Suprapubic skin (tissue), 4 donors: ENCODE measurements at places on chromosomes 4 and X.

DNA sequence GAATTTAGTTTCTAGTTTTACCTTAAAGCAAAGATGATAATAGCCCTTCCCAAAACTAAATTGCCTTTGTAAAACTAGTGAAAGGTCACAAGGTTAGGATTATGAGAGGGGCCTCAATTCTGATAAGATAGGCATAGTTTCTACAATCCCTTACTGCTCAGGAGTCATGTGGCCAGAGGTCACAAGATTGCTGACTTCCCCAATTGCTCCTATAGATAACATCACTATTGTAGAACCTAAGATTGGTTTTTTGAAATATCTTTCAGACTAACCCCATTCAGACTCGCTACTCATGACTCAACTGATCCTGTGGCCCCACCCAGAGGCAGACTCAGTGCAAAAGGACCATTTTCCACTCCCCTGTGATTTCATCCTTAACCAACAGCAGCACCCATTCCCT is 70.3 kb downstream of the SCD5 start:
- no peak for DNase-seq

DNA sequence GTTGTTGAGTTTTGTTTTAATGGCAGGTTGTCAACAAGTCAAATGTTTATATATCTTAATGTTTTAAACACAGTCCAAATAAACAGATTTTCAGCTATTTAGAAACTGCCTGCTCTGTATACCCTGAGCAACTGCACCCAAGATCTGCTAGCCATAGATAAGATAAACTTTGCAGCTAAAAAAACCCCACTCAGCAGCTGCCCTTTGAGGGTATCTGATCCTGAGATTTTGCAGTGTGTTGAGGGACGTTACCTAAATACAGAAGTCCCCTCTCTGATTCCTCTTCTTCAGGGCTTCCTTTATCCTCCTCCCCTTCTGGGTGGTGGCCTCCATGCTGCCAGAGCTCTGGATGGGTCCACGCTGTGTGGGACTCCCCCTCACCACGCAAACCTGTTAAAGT is 11.0 kb upstream of the FGG start:
- DNase-seq = no peak

DNA sequence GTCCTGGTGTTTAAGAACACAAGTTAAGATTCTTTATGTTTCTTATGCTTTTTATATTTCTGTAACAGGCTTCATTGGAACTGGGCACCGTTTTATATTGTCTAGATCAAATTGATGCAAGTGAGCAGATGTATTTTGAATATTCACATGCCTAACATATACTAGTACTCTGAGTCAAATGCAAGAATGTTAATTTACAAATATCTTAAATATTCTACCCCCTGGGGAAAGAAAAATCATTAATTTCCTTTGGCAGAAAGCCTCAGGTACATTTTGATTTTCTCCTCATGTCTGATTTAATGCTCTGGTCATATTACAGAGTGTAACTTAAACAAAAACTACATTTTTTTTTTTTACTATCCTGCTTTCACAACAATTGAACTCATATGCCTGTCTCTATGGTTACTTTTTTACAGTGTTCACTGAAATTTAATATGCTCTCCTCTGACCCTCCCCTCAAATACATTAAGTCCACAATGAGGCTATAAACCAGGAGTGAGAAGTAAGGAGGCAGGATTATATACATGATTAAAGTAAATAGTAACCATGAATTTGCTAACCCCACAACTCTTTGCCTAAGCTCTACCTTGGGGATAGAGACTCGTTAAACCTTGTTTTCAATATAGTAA is 2.4 kb upstream of the NSUN7 start:
- DNase-seq = no peak

DNA sequence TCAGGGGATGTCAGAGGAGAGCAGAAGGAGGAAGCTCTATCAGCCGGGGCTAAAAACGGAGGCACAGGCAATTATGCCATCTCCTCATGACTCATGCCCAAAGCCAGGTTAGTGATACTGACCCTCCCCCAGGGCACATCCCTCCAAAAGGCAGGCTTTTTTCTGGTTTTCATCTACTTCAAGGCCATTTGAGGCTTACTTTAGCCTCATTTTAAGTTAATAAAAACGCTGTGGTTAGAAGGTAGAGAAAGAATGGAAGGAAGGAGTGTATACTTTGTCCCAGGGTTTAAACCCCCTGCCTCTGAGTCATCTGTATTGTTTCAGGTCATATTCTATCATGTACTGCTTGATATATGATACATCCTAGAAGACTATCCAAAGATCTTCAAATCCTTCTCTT is 89.7 kb upstream of the NDP start:
- no peak for DNase-seq

- DNase-seq = peak; percentile 79
Measured at GRCh38 chr4:145936997-145937901, 1.4 kb downstream of the ZNF827 start.

GRCh38 chr4:114385195-114385985 is 213.2 kb upstream of the UGT8 start:
- no peak for DNase-seq

GRCh38 chr4:83318666-83319065 is 16.0 kb downstream of the HPSE start:
- DNase-seq = no peak

DNA sequence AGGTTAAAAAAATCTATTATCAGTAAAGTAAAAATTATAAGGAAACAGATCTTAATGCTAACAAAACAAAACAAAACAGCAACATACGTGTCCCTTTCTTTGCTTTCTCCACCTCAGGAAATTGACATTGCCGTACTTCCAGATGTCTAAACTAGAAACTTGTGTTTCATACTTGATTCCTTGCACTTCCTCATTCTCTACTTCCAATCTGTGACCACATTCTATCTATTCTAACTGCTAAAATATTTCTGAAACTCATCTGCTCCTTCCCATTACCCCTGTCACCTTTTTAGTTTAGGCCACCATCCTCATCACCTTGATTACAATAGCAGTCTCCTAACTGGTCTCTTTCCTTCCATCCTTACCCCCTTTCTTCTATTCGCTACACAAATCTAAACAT is 22.5 kb upstream of the RPA4 start:
- no peak for DNase-seq

- no peak for DNase-seq
Measured at GRCh38 chr4:72768364-72768763, 199.3 kb upstream of the ADAMTS3 start.

- DNase-seq = no peak
Measured at GRCh38 chr4:2461246-2461960, 7.5 kb upstream of the RNF4 start.

DNA sequence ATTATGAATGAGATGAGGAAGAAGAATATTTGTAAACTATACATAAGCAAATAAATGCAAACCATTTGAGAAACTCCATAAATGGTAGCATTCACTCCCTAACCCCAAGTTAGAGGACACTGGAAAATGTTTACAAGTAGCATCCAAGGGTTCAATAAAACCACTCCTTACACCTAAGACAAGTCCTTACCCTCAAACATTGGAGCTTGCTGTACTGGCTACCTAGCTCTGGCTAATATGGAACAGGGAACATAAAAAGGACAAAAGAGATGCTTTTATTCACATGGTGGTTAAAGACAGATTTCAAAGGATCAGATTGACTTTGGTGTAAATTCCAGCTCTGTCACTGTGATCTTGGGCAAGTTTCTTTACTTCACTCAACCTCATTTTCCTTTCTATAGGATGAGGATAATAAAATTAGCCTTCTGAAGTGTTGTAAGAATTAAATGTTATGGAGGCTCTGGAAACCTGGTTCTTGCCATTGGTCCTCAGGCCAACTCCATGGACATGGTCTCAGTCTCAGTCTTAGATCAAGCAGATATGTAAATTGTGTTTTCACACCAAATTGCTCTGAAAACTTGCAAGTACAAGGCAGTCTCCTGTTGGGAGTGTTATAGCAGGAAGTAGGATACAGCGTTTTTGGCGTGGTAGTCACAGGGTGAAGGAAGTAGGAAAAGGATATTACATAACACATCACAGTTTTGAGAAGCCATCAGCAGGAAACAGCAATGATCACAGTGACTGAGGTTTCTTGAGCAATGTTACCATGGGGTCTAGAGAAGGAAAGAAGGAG is 3.3 kb downstream of the CXCL1 start:
- no peak for DNase-seq

- no peak for DNase-seq
Measured at GRCh38 chr4:1464581-1465171, 58.4 kb upstream of the NKX1-1 start.

GRCh38 chr4:80576796-80577195 is 241.3 kb downstream of the CFAP299 start:
- no peak for DNase-seq

DNA sequence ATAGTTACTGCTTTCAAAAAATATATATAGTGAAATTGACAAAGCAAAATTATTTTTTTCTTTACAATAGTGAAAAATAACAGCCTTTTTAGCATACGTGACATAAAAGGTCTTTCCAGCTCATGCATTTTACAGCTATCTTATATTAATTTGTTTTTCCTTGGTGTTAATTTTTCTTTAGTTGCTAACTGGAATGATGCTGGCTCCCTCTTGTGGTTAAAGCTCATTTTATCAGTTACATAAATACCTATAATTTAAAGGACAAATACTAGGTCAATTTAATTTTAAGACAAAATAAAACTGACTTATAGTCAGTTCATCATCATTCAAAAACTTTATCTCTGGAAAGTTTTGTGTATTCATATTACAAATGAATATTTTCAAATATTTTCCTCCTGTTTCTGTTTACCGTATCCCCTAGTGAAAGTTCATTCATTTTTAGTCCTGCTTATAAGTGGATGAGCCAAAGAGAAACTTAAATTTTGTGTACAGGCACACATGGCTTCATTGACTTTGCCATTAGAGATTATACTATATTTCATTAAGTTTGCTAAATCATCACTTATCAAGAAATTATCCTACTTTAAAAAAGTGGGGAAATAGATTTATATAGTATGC is 9.9 kb upstream of the ANAPC4 start:
- DNase-seq = no peak

GRCh38 chr4:48297256-48297846 is 27.7 kb upstream of the TEC start:
- no peak for DNase-seq

DNA sequence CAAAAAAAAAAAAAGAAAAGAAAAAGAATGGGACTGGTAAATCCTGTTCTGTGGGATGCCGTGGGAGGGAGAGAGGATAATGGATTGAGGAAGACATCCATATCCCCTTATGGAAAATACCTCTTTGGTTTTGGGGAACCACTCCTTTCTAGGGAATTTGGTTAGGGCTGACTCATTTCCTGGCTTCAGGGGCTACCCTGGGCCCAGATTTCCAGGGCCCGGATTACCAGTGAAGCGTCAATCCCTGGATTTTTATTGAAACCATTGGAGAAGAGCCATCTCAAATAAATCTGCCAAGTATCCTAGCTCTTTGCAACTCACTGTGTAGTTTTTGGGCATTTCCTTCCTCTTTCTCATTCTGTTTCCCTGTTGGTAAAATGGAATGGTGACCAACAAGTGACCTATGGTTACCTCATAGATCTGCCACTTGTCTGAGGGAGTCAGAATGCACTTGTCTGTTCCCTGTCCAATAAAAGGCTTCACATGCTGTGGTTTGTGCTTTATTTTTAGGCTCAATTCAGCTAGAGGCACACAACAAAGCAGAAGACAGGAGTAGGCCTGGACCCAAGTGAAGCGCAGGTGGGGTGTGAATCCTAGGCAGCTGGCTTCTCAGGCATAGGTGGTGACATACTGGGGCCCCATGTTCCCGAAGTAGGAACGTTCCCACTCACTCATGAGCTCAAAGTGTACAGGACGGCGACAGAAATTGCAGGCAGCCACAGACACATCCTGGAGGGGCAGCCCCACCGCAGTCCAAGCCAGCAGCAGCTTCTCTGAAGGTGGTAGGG is 8.6 kb downstream of the APEX2 start:
- DNase-seq = no peak

GRCh38 chr4:5967783-5968182 is 50.4 kb downstream of the C4orf50 start:
- DNase-seq = peak; percentile 38

GRCh38 chrX:53716328-53717088 is 30.0 kb upstream of the HUWE1 start:
- no peak for DNase-seq

GRCh38 chrX:47579537-47579936 is 2.7 kb upstream of the TIMP1 start:
- DNase-seq = no peak

DNA sequence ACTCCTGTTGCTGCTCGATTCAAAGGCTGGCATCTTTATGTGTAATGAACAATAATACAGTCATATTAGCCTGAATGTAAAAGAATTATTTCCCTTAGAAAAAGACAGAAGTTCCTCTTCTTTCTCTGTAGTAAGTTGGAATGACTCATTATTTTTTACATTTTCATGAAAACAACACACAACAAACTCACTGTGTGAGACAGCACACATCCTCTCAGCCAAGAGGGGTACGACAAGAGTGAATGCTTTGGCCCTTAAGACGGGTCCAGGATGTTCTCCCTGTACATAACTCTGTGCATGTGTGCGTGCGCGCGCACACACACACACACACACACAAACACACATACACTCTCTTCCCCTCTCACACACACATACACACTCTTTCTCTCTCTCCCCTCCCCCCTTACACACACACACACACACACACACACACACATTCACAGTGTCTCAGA is 72.8 kb downstream of the MANBA start:
- no peak for DNase-seq

DNA sequence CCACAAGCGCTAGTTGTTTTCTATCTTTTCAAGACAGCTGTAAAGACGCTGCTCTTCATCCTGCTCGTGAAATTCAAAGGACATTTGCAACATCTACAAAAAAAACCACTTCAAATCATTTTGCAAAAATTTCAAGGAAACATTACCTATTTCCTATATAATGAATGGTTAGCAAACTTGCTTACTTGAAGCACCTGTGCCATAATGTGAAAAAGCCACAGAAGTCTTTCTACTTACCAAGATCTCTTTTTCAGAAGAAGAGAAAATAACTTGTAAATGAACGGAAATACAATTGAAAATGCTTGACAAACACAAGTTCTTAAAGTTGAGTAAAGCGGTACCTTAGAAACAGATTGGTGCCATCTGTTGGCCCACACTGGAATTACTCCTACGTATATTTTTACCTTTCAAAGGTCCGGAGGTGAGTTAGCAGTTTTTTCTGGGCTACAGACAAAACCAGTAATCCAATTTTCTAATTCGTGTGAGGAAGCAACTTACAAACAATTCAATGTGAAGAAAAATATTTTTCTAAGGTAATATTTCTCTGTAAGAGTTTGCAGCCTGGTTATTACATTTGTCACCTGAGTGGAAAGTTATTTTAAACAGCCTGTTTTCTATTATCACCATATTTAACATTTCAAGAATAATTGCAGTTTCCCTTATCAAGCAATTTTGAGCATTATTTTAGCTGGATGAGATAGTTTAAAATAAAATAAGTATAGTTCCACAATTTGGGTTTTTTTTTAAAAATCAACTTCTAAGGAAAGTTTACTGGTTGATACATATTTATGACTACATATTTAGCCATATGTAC is at the start of gene TLR6:
Gene TLR6, minus strand, starts transcription at position 294 of the 814 bp plus-strand sequence. CDS start 27,344 bp downstream, outside the sequence.
- no peak for DNase-seq
